ENCODE measurements at places on chromosomes 12 and 14.
A peak's percentile ranks its signal among the peaks of the same experiment; 100 is the strongest.

DNA sequence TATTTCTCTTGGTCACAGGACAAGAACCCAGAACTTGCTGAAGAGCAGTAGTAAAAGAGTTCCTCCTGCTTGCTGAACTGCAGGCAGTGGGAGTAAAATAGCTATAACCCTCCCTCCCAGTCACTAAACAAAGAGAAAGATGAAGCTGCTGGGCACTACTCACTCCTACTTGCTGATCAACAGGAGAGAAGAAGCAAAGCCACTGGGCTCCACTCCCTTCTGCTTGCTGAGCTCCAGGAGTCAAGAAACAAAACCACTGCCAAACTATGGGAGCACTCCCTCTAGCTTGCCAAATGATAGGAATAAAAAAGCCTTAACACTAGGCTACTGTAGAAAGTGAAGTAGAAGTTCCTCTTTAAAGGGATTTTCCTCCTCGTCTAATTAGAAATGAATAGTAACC, 155.3 kb downstream of the RASSF9 start:
- no peak for DNase-seq

- DNase-seq = no peak
Measured at GRCh38 chr12:91889910-91890309, 255.7 kb downstream of the BTG1 start.

- DNase-seq = peak; percentile 17
Measured at GRCh38 chr12:3342051-3342450, 149.0 kb upstream of the PRMT8 start.

DNA sequence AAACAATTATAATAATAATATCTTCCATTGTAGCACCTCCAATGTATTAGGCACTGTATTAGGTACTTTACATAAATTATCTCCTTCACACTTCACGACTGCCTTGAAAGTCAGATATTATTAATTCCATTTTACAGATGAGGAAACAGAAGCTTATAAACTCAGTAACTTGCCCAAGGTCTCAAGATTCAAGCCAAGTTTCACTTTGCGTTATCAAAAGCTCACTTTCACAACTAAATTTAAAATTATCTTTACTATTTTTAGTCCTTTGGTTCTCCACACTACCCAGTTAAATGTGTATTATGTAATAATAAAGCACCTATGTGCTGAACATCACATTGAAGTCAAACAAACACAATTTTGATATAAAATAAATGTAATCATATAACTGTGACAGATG, 55.8 kb downstream of the NUMB start:
- no peak for DNase-seq

DNA sequence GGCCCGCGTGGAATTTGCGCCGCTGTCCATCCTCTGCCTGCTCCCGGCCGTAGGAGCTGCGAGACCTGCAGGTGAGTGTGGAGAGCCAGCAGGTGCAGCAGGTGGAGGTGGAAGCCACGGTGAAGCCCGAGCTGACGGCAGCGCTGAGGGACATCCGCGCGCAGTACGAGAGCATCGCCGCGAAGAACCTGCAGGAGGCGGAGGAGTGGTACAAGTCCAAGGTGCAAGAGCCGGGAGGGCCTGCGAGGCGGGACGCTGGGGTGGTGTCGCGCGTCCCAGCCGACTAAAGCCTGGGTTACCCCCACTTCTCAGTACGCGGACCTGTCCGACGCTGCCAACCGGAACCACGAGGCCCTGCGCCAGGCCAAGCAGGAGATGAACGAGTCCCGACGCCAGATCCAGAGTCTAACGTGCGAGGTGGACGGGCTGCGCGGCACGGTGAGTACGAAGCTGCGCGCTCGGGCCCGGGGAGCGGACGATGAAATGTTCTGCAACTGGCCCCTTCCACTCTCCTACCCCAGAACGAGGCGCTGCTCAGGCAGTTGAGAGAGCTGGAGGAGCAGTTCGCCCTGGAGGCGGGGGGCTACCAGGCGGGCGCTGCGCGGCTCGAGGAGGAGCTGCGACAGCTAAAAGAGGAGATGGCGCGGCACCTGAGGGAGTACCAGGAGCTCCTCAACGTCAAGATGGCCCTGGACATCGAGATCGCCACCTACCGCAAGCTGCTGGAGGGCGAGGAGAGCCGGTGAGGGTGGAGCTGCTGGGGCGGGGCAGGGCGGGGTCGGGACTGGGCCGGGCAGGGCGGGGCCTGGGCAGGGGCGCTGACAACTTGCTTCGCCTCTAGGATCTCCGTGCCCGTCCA, 2.1 kb downstream of the PRPH start:
- no peak for DNase-seq

DNA sequence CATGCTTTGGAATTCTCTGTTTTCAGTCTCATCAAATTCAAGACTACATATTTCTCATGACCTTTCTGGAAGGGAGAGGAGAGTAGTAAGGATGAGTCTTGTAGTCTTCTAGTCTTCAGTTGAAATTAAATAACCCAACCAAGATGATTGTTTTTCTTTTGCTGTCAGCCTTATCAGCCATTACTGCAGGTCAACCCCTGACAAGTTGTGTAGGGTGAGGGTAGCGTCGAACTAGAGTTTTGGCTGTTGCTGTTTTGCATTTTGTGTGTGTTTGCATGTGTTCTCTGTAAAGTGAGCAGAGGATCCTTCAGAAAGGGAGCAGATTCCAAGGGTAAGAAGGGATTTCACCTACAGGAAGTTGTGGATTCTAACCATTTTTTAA, 28.4 kb downstream of the DIP2B start:
- no peak for DNase-seq

DNA sequence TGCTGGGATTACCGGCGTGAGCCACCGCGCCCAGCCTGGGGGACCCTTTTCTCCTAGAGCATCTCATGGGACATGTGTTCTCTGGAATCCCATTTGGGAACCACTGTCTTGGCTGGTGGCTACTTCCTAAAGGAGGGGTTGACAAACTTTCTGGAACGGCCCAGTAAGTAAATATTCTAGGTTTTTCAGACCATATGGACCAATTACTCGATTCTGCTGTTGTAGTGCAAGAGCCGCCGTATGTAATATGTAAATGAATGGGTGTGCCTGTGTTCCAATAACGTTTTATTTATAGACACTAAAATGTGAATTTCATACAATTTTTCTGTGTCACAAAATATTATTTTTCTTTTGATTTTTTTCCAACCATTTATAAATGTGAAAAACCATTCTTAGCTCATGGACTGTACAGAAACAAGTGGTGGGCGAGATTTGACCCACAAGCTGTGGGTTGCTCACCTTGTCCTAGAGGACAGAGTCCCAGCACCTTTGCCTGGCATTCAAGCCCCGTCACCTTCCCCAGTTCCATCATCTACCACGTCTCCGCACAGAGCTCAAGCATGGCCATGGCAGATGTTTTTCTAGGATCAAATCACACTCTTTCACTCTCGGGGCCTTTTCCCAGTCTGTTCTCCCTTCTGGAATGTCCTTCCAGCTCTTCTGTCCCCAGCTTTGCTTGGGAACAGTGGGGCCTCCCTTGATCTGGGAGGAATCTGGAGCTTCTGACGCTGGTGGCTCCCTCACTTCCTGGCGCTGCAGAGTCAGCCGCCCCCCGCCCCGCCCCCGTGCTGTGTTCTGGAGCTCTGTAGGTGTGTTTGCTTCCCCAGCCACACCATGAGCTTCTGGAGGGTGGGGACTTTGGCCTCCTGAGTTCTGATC, 17.9 kb upstream of the RCOR1 start:
- no peak for DNase-seq

GRCh38 chr12:90029317-90029716, 320.7 kb upstream of the ATP2B1 start:
- DNase-seq = no peak

DNA sequence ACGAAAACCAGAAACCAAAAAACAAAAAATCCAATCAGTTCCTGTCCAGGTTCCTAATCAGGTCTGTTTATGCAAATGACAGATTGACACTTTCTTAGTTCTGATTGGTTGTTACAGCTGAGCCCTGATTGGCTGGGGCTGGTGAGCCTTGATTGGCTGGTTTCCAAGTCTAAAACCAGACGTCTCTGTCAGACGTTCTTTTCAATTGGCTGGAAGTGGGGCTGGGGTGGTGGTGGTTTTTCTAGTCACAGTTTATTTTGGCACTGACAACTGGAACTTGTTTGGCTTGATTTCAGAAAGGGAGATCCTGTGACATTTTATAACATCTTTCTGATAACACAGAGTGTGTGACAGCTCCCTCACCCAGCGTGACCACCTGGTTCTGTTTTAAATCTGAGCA, 36.1 kb upstream of the PRICKLE1 start:
- DNase-seq = no peak

DNA sequence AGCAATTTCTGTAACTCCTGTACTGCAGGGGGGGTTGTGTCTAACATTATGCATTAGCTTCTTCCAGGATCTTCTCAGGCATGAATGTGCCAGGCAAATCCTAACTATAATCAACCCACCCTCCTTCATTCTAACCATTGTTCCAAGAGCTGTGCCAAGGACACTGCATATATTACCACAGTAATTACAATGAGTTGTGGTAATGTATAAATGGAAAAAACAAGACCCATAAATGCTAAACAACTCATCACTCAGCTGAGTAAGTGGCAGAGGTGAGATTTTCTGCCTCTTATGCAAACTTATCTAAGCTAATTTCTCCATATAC, 80.6 kb downstream of the PRKD1 start:
- DNase-seq = no peak
